ENCODE measurements at places on chromosomes 2 and 18.
A peak's percentile ranks its signal among the peaks of the same experiment; 100 is the strongest.

- peak; percentile 30 for DNase-seq
Measured at GRCh38 chr18:41569867-41570266, 385.2 kb upstream of the PIK3C3 start.

DNA sequence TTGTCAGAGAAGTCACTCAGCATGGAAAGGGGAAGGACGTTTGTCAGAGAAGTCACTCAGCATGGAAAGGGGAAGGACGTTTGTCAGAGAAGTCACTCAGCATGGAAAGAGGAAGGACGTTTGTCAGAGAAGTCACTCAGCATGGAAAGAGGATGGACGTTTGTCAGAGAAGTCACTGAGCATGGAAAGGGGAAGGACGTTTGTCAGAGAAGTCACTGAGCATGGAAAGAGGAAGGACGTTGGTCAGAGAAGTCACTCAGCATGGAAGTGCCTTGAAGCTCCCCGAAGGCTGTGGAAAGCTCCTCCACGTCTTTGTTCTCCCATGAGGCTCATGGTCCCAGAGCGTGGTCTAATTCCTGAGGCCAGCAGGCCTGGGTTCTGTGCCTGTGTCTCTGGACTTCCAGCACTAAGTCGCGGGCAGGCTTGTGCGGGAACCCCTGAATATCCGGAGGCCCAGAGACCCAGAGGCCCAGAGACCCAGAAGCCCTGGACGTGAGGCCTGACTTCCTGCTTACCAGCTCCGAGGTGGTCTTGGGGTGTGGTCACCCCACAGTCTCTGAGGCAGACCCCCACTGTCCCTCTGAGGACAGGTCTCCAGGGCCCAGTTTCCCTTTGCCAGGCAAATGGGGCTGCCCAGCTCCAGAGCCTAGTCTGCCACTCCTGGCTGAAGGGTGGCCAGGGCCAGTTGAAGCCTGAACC lies 70.4 kb upstream of the TWIST2 start:
- DNase-seq = no peak

GRCh38 chr2:191280290-191280689 lies 35.1 kb downstream of the MYO1B start:
- DNase-seq = no peak

GRCh38 chr2:223735659-223736244 lies 101.6 kb downstream of the AP1S3 start:
- peak; percentile 83 for DNase-seq

DNA sequence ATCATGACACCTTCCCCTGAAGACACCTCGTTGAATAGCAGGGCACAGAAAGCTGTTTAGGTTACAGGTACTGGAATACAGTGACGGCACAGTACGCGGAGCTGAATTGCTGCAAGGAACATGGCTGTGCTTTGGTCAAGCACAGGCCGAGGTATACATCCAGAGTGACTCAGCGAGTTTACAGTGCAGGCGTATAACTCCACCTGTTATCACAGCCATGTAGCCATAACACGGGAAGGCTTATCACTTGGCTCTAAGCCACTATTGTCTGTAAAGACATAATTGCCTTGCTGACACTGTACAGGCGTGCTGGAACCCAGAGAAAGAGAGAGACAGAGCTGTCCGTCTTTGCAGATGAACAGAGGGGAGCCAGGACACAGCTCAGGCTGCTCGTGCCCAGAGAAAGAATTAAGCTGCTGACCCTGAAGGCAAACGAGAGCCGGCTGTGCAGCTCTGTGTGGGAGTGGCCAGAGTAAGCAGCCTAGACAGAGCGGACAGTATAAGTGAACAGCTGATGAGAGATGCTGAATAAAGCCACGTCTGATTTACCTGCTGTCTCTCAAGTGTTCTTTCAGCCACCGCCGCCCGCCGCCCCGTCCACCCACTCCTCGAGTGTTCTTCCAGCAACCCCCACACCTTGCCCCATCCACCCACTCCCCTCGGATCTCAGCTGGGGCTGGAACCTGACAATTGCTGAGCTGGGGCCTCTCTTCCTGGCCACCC lies 87.3 kb upstream of the PPP1CB start:
- DNase-seq = no peak

DNA sequence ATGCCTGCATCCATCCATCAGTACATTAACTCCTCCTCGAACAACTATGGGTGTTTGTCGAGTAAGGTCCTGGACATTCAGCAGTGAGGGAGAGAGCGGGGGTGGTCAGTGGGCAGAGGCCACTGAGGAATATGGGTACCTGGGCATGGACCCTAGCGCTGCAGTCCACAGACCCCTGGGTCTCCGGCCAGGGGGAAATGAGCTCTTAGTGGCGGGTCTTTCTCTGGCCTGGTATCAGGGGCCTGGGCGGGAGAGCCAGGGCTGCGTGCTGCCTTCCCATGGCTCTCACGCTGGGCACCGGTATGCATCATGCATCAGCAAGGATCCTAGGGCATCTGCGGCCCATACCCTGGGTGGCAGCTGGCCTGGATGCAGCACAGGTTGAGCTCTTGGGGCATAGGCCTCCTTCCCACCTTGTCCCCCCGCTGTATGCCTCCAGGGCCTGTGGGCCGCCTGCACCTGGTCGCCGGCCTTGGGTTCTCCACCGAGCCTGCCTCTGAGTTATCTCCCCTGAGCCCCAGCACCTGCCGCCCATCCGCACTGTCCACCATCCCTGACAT lies 1.3 kb upstream of the MOCOS start:
- DNase-seq = no peak

DNA sequence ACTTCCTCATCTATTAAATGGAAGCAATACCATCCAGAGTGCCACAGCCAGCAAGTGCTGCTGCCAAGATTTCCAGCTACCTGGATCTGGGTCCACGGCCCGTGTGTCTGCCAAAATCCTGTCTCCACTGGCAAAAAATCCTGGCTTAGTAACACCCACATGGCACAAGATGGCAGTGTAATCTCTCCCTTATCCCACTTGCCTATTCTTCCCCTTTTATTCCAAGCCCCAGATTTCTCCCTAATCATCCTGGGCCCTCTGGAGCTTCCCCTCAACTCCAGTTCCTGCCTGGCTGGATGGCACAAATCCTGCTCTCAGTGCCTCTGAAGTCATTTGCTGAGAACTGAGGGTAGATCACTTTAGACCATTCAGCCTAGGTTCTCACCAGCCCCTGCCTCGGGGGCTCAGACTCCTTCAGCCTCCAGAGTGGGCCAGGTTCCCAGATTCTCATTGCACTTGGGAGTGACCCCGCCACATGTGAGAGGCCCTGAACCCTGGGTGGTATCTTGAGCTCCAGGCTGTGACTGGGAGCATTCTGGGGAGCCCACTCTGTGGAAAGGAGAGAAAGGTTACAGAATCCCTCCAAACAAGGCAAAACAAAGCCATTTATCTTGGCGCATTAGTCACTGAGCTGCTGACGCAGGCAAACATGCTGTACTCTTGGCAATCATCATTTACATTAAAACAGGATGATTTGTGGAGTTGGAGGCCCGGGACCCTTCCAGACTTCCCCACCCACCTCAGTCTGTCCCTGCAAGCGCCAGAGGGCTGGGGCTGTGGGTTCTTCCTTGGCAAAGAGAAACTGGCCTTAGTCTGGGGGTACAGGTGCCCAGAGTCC lies 325.8 kb downstream of the DYSF start:
- peak; percentile 51 for DNase-seq

- DNase-seq = no peak
Measured at GRCh38 chr2:207640661-207641060, 15.5 kb upstream of the METTL21A start.

DNA sequence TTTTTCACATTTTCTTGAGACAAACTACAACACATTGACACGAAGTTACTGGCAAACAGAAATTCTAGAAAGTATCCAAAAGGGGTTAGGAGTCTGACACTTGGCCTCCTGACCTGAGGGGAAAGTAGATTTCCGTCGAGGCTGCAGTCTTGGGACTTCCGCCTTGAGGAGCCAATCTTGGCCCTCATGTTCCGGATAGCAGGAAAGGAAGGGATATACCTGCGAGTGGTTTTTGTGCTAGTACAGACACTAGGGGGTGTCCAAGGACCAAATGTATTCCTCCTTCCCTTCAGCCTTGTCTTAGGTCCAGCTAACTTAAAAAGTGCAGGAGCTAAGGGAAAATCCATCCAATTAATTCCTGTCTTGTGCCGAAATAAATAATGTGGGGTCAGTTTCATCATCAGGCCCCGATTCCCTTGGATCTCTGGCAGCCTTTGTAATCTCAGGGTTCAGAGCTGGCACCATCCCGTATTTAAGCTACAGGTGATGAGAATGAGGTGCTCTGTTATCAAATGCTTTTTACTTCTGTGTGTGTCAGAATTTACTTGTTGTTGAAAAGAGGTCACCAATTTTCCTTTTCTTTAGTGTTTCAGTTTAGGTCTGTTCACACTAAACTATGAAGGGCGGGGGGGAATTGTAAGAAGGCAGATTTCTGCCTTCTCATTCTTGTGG lies 330.2 kb upstream of the FANCL start:
- DNase-seq = peak; percentile 86

DNA sequence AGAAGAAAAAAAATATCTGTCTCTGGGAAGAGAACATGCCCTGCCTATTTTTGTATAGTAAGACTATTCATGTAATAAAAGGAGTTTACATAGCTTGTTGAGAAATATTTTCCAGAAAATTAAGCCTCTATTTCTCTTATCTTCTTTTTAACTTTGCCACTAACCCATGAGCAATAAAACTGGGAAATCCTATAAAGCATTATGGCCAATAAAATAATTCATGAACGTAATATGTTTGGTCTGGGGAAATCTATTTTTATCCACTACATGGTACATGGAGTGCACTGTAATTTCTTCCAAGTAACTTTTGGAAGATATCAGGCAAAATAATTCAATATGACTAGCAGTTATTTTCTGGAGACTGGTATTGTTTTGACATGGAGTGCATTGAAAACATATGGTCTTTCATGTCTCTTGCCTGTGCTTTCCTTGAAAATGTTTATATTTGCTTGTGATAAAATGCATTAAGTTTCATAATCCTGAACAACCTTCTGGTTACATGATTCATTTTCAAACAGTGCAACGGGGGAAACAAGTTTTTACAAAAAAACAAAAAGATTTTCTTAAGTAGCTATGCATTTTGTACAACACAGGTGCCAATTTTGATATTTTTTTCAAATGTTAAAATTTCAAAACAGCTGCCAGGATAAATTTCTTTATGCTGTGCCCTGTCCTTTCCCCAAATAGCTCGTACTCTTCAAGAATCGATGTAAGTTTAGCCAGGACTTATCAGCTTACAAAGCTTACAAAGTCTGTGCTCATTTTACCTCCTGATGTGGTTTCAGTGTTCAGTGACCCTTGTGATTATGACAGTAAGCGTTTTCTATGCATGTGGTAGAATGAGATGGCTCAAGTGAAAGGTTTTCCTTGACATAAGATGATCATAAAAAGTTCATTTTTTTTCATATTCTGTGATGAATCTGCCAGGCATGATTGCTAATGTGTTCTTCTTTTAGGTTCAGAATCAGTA lies 194.5 kb downstream of the UBE2E3 start:
- peak; percentile 57 for DNase-seq

- DNase-seq = peak; percentile 20
Measured at GRCh38 chr2:181937473-181937872, 45.9 kb downstream of the ITPRID2 start.

- DNase-seq = no peak
Measured at GRCh38 chr18:4241090-4241617, 214.0 kb downstream of the DLGAP1 start.

DNA sequence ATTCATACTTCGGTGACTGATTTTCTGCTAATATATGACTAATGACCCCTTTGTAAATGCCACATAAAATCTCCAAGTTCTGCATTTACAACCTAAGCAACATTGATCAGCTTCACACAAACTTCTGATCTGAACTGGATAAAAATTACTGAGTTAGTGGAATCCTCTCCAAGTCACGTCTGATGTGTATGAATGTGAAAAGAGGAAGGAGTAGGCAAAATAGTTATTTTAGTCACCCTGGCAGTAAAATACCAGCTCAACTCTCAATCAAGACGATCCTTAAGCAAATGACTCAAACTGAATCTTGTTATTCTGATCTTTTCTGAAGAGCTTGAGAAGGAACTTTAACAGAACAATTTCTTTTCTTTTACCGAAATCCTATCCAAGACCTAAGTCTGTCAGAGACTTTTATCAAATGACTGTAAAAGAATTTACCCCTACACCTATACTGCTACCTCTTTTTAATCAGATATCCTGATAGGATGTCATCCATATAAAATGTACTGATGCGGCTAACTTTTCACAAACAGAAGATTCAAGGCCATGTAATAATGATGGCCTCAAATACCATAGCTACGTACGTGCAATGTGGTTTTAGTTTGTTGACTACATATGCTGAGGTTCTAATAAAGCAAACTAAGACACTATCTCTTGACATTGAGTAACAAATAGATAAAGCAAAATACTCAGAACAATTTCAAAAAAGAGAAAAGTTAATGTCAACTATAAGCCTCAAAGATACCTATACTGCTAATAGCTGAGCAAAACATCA lies 23.7 kb downstream of the CUL3 start:
- no peak for DNase-seq

- DNase-seq = no peak
Measured at GRCh38 chr2:210027608-210028007, 25.2 kb downstream of the RPE start.

DNA sequence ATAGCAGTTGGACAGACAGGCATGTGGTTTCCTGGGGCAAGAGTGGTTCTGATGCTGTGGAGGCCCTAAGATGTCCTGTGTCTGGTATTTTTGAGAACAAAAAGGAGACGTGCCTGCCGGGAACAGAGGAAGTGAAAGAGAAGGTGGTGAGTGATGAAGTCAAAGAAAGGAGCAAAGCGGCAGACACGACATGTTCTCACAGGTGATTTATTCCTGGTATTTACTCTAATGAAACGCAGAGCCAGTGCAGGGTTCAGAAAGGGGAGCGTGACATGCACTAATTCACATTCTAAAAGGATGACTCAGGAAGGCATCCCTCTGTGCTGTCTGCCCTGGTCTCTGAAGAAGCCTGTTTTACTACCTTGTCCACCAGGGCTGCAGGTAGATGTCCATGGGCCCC lies 211.0 kb downstream of the KCNE4 start:
- peak; percentile 68 for DNase-seq

DNA sequence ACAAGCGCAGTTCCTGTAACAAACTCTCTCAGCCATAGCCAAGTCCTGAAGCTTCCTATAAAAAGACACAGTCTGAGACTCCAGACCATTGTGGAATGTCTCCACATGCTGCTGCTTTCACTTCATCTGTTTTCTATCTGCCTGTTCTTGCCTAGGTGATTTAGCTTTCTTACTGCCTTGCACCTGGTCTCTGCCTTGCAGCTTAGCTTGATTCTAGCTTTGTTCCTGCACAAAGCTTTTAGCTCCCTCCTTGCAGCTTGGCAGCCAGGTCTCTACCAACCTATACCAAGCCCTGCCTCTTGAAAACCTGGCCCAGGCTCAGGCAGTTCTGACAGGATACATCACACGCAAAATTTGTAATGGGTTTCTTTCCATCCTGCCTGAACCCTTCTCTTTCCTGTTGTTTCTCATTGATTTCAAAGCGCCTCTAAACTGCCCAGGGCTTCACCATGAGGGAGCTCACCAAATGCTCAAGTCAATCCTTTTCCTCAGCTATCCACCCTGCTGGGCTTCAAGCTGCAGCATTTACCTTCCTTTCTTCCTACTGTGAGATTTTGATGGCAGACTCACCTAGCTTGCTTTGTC lies 941.3 kb upstream of the NXPH2 start:
- no peak for DNase-seq

GRCh38 chr18:8424917-8425725 lies 184.1 kb upstream of the RAB12 start:
- peak; percentile 97 for DNase-seq

Data from PC-3 (cell line).